Epithelial cell of proximal tubule (primary cell): ENCODE measurements at places on chromosomes 13 and 19.

DNA sequence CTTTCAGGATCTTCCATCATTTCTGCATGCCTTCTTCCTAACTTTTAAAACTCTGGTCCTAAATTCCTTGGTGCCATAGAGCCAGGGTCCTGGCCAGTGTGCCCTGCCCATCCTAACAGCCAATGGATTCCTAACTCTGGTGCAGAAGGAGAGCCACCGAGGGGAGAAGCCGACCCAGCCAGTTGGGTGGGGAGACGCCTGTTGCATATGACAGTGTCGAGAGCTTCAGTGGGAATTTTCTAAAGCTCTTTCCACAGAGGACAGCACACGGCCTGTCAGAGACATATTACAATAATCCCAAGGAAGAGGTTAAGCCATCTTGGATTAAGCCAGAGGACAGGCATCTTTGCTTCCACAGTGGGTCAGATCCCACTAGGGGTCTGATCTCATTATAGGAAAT is 180.4 kb downstream of the ZNF536 start:
- DNase-seq, result no peak

GRCh38 chr13:111337206-111337605 is 16.8 kb downstream of the TEX29 start:
- DNase-seq, result peak; percentile 6

- DNase-seq, result no peak
Measured at GRCh38 chr19:19453125-19453454, 47.6 kb downstream of the GATAD2A start.

DNA sequence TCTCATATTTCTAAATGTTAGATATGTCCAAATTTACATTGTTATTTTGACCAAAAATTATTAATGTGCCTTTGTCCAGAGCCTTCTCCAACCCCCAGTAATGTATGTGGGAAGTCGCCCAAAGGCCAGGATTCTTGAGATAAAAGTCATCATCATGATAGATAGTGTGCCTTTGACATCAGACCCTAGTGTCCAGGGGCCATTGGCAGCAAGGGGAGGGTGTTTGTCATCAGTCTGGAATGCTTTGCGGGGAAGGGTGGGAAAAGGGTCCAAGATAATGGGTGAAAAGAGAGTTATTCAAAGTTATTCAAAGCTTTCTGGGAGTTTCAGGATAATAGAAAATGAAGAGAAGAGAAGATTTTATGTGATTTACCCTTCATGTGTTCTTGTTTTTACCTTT is 909.5 kb upstream of the GPC6 start:
- no peak for DNase-seq

DNA sequence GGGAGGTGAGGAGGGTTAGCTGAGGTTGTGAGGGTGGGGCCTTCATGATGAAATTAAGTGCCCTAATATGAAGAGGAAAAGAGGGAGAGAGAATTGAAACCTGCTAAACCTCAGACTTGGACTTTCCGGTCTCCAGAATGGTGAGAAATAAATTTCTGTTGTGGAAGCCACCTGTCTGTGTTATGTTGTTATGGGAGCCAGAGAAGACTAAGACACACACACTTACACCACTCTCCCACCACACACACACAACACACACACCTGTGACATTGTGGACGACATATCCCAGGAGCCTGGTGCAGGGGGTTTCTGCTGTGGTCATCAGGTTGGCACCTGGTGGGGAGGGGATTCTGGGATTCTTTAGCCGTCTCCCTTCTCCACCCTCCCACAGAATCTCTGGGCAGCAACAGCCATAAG is 14.0 kb downstream of the KLK4 start:
- DNase-seq, result no peak

DNA sequence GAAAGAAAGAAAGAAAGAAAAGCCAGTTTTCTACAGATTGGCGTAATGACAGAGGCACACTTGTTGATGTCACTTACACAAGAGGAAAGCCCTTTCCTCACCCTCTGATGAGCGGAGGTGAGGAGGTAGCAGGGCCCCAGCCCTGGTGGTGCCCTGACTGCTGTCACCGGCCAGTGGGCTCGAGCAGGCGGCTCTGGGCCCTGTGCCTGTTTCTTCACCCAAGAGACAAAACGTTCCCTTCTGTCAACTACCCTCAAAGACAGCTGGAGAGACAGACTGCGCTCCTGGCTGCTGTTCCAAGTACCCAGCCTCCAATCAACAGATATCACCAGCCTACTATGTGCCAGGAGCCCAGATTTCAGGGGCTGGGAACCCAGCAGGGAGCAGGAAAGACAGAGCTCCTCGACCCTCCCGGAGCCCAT is 10.1 kb downstream of the EPS15L1 start:
- DNase-seq, result no peak

DNA sequence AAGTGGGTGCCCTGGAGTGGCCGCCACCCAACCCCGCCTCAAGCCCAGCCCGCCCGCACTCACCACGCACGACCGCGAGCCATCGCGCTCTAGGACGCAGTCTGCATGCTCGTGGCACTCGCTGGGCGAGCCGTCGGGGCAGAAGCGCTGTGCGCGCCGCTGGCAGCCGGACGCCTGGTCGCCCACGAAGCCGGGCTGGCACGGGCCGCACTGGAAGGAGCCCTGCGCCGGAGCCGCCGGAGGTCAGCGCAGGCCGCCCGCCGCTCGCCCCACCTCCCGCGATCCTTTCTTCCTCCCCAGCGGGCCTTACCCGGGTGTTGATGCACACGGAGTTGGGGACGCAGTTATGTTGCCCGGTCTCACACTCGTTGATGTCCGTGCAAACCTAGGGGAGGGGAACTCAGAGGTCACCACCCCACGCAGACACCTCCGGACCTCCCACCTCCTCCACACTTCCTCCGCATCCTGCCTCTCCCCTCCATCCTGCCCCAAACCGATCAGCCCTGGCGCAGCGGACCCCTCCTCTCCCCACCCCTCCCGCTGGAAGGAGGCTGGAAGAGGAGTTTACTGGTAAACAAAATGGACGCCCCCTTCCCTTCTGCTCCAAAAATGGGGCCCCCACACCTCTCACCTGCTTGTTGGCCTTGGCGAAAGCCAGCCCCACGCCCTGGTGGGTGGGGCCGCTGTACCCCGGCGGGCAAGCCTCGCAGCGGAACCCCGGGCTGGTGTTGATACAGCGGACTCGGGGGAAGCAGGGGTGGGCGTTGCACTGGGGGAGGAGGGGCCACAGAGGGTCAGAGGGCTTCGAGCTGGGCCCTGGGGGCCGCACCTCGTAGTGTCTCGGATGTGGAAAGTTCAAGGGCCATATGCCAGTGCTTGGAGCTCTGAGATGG is 2.3 kb downstream of the COMP start:
- DNase-seq, result no peak

GRCh38 chr13:82506805-82507414 is 1375.4 kb downstream of the SLITRK1 start:
- DNase-seq, result no peak

GRCh38 chr13:98521461-98522247 is 55.3 kb downstream of the STK24 start:
- DNase-seq, result no peak

GRCh38 chr13:99316657-99317256 is 9.6 kb upstream of the GPR183 start:
- no peak for DNase-seq

DNA sequence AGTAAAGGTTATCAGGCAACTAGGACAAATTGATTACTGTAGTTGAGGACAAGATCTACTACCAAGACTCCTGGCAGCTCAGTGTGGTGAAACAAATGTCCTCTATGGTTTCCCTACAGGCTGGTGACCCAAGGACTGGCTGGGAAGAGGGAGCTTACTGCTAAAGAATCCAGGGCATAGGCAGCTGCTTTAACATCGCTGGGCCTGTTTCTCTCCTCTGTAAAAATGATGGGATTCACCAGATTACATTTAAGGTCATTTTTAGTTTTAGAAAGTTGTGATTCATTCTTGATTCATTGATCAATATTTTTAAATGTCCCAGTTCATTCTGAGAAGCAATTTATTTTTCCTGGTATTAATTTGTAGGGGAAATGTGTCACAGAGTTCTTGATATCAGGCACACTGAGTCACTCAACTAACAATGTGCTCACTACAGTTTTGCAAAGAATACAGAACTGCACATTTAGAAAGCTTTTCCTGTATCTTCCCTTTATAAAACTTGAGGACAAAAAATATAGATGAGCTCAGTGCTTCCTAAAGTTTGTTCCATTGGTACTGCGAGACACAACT is 19.6 kb upstream of the FAM124A start:
- DNase-seq, result no peak

DNA sequence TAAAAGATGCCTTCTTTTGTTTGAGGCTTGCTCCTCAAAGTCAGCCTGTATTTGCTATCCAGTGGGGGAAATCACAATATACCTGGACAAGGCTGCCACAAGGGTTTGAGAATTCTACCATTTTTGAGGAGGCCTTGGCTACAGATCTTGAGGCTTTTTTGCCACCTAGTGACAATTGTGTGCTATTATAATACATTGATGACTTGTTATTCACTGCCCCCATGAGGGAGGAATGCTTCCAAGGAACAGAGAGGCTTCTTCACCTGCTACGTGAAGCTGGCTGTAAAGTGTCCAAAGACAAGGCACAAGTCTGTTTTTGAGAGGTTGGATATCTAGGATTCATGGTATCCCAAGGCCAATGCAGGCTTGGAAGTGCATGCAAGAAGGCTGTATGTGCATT is 72.5 kb downstream of the ZNF708 start:
- no peak for DNase-seq

GRCh38 chr13:112675366-112675756 is 14.5 kb upstream of the ATP11A start:
- no peak for DNase-seq

DNA sequence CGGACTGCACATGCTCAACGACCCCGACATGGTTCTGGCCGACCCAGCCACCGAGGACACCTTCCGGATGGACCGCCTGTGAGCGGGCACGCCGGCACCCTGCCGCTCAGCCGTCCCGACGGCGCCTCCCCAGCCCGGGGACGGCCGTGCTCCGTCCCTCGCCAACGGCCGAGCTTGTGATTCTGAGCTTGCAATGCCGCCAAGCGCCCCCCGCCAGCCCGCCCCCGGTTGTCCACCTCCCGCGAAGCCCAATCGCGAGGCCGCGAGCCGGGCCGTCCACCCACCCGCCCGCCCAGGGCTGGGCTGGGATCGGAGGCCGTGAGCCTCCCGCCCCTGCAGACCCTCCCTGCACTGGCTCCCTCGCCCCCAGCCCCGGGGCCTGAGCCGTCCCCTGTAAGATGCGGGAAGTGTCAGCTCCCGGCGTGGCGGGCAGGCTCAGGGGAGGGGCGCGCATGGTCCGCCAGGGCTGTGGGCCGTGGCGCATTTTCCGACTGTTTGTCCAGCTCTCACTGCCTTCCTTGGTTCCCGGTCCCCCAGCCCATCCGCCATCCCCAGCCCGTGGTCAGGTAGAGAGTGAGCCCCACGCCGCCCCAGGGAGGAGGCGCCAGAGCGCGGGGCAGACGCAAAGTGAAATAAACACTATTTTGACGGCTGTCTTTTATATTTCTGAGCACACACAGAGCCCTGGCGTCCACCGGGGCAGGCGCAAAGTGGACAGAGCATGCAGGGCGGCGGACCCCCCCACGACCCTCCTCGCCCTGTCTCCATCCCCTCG is 13.6 kb downstream of the COMP start:
- no peak for DNase-seq

DNA sequence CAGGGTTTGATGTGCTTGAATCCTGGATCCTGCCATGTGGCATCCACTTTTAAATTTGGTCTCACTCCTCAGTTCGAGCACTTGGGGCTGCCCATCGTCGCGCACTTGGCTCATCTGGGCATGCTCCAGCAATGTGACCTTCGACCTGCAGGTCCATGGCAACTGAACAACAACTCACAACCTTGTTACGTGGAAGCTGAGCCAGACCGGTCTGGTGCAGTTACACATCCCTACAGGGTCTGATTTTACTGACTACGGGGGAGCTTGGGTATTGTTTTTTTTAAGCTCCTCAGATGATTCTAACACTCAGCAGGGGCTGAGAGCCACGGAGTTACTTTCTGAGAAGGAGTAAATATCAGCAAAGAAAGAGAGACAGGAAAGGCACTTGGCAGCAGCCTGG is 769.6 kb downstream of the UQCRFS1 start:
- DNase-seq, result no peak

DNA sequence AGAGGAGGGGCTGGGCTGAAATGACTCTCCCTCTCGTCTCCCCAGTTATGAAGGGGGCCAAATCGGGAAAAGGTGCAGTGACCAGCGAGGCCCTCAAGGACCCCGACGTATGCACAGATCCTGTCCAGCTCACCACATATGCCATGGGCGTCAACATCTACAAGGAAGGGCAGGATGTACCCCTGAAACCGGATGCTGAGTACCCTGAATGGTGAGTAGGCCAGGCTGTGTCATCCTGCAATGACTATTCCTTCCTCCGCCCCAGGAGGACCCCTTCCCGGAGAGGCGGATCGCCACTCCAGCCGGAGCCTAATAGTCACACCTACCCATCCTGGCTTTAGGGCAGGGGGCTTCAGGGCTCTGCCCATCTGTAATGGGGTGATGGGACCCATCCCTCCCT is 2.6 kb downstream of the MRPL54 start:
- DNase-seq, result no peak

GRCh38 chr13:71879129-71879535 is 12.1 kb upstream of the DACH1 start:
- no peak for DNase-seq

GRCh38 chr13:21934284-21934683 is 263.4 kb downstream of the FGF9 start:
- DNase-seq, result no peak

DNA sequence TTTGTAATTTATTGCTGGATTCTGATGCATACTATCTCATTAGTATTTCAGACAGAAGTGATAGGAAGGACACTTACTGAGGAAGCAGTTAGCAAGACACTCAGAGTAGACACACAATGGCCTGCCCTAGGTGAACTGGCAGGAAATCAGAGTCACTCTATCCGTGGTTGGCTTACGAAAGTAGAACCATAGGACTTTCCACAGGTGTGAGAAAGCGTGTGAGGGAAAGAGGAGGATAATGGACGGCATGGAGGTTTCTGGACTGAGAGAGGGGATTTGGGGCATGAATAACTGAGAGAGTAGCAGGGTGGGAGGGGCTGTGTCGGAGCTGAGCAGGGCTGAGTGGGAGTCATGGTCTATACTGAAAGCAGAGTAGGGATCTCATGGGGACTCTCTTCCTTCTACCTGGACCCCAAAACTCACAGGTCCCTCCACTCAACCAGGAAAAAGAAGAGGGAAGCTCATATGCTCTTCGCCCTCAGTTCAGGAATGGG is 18.7 kb upstream of the EID2 start:
- DNase-seq, result no peak

DNA sequence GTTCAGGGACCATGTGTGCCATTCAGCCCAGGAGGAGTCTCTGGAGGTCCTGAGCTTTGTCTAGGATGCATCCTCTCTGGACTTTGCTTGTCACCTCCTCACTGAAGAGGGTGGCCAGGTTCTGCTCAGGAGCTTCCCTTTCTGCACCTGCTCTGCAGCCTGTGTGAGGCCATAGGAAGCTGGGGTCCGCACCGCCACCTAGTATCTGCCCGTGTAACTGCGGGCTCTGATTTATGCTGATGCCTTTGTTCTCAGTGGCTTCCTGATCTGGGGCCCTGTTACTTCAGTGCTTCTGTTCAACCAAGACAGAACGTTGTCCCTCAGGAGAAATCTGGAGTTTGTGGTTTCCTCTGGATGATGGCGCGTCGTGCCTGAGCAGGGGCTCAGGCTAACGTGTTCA is 15.5 kb downstream of the ZNF610 start:
- no peak for DNase-seq

GRCh38 chr13:98664047-98664446 is 87.1 kb upstream of the STK24 start:
- peak; percentile 70 for DNase-seq
